ENCODE measurements at places on chromosomes 6 and 20. TPM values are rescaled to one million over a fixed set of nuclear protein-coding genes. Genes with fewer than 3 reads are reported as not detected.

The ASIP gene
- not detected for total RNA-seq

The SOX4 gene
- total RNA-seq, result 11.7 TPM

The RIPOR3 gene
- total RNA-seq, result 0.33 TPM

The COL10A1 gene
- 0.39 TPM for total RNA-seq

The BPIFA2 gene
- total RNA-seq, result not detected

The MATN4 gene
- total RNA-seq, result not detected
